ENCODE measurements at places on chromosomes 4 and X. TPM values are rescaled to one million over a fixed set of nuclear protein-coding genes. Genes with fewer than 3 reads are reported as not detected.

- DNase-seq, result no peak
Measured at GRCh38 chrX:12974305-12974795, 560 bp upstream of the TMSB4X start.

CITED1 gene
- total RNA-seq, result not detected

DNA sequence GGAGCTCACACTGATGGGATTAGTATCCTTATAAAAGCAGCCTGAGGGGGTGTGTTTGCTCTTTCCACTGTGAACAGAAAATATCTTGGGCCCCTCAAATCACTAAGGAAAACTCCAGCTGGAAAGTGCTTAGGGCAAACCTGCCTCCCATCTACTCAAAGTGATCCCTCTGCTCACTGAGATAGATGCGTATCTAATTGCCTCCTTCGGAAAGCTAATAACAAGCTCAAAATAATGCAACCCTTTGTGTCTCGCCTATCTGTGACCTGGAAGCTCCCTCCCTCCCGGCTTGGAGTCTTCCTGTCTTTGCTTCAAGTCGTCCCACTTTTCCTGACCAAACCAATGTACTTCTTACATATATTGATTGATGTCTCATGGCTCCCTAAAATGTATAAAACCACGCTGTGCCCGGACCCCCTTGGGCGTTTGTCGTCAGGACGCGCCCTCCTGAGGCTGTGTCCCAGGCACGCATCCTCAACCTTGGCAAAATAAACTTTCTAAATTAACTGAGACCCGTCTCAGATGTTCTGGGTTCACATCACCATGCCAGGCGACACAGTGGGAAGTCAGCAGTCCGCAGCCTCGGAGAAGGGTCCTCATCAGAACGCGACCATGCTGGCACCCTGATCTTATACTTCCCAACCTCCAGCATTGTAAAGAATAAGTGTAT is 34.1 kb upstream of the SORCS2 start:
- no peak for DNase-seq

CLDN2 gene
- total RNA-seq, result 19.7 TPM

- DNase-seq, result no peak
Measured at GRCh38 chr4:123462007-123462406, 65.4 kb downstream of the SPRY1 start.

DNA sequence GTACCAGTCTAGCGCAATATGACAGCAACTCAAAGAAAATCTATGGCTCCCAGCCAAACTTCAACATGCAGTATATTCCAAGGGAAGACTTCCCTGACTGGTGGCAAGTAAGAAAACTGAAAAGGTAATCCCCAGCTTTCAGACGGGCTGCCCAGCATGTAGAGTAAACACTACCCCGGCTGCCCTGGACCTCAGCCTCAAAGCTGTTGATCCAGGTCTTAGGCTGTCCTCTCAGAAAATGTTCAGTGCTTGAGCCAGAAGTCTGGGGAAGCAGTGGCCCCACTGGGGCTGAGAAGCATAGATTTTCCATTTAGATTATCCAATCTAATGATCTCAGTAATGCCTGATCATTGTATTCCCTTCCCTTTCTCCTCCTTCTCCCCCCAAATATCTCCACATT is 21.9 kb downstream of the BMX start:
- DNase-seq, result no peak

PRRG1 gene
- total RNA-seq, result 1.2 TPM

DNA sequence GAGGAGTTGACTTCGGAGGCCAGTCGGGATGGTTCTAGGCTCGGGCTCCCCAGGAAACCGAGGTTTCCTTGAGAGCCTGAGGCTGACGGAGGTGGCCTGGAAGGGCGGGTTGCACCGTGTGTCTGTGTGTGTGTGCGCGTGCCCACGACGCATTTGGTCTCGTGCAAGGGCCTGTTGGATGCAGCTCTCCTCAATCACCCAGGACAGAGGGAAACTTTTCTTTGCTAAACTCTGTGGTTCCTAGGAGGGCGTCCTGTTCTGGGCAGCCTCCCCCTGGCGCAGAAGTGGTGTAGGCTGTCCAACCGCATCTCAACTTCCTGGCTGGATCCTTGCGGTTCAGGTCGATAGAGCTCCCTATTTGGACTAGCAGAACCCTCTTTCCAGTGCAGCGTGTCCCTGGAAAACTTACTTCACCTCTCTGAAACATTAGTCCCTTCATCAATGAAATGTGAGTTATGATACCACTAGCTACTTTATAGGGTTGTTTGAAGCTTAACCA is 973 bp downstream of the STK32B start:
- DNase-seq, result no peak

All from liver (tissue), 10 donors.